Choroid plexus epithelial cell (primary cell): ENCODE measurements at places on chromosomes 1 and 21.

GRCh38 chr1:212608959-212609700 is 569 bp downstream of the ATF3 start:
- DNase-seq, result peak; percentile 53

GRCh38 chr1:11301601-11302000 is 28.6 kb downstream of the UBIAD1 start:
- no peak for DNase-seq

GRCh38 chr1:27960762-27961645 is 1.2 kb downstream of the XKR8 start:
- peak; percentile 32 for DNase-seq

DNA sequence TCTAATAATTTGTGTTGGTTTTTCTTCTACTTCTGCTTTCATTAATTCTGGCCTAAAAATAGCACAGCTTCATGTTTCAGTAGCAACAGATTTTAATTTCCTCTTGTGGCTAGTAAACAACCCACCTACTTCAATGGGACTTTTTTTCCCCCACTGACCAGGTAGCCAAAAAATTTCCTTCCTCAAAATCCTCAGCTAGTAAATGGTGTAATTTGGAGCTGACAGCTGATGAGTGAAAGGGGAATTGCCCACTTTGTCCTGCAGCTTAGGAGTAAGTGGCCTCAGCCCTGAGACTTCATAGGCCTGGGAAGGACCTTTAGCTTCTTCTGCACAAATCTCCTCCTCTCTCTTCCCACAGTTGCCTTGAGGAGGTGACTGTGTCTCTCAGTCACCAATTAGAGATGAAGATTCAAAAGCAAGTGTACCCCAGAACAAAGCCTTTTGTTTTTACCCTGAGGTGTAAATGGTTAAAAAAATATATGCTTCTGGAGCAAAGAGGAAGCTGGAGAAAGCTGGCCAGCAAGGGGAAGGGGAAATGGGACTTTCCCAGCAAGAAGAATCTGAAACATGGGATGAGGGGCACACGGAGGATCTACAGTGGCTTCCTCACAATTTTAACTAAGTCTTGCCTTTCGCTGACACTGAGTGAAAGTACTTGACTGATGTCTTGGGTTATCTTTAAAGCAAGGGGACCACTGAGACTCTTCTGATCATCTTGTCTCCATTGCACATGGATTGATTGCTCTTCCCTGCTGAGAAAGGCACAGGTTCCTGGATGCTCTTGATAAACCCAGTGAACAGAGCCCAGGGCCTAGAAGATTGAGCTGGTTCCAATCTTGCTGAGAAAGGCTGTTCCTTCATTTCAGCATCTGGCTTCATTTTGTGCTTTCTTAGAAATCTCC is 35.8 kb upstream of the VCAM1 start:
- DNase-seq, result no peak

GRCh38 chr1:40712997-40713396 is 21.5 kb downstream of the NFYC start:
- no peak for DNase-seq

- peak; percentile 52 for DNase-seq
These were observed 21.4 kb downstream of the SLC16A1 start for GRCh38 chr1:112934577-112934976.

DNA sequence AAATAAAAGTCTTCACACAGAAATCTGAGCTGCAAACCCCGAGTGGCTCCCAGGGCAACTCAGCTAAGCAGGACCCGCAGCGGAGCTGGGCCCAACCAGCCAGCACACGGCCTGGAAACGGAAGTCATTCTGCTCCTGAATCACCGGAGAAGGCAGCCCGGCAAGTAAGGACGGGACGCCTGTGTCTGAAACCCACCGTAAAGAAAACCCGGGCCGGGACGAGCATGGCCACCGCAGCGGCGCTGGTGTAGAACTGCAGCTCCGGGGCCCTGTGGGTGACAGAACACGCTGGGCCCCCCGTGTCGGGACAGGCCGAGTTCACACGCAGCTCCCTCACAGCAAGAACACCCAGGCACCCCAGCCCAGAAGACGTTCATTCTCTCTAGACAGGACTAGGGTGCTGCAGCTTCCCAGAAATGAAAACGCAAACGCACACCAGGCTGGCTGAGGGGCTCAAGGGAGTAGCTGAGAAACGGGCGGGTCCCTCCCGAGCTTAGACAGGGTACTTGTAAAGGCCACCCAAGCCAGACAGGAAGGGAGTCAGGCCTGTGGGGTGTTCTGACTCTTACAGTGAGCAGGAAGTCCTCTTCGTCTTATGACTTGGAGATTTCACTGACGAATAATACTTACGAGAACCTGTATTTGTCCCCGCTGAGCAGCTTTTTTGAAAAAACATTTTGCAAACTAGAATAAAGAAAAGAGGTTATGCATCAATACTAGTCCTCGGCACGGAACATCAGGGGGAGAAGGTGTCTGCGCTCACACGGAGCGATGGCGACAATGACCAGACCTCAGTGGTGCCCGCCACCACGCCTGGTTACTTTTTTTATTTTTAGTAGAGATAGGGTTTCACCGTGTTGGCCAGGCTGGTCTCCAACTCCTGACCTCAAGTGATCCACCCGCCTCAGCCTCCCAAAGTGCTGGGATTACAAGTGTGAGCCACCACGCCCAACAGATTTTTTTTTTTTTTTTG is 10.9 kb upstream of the CDK11B start:
- no peak for DNase-seq

GRCh38 chr21:43953021-43953420 is 59.1 kb upstream of the TRAPPC10 start:
- DNase-seq, result no peak

DNA sequence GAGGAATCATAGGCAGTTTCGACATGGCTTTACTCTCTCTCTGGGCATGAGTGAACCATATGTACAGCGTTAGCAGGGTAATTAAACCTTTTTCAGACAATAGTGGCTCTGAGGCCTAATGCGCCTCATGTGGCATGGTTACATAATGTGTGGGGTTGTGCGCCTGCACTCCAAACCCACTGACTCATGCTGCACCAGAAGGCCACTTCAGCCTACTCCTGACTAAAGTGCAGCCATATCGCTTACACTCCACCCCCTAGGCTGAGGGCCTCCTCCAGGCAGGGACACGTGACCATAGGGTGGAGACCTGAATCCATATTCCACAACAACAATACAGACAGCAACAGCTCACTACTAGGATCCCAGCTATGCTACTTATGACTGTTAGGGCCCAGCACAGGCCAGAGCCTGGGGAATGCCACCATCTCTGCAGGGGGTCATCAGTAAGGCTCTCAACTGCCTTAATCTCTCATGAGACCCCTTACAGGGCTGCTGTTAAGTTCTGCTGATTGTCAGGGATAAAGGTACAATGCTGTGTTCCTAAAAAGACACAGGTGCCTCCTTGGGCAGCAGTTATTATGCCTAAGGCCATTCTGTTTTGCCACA is 13.4 kb upstream of the ODF2L start:
- DNase-seq, result peak; percentile 24

- DNase-seq, result peak; percentile 7
These were observed 451.0 kb upstream of the RGS18 start for GRCh38 chr1:191707288-191707687.

GRCh38 chr1:208842451-208842850 is 598.3 kb upstream of the PLXNA2 start:
- no peak for DNase-seq

GRCh38 chr1:173302366-173302765 is 95.2 kb upstream of the TNFSF4 start:
- DNase-seq, result no peak

DNA sequence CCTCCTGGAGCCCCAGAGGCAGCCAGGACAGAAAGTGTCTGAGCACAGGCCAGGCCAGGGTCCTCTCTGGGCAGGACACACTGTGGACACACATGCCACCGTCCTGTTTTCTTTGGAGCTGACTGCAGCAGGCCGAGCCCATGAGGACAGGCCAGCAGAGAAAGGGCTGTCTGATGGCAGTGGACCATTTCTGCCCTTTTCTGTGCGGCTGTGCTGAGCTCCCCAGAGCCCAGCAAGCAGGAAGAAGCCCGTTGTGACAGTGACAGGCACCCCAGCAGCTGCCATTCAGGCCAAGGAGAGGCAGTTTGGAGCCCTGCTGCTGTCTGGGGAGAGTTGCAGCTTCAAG is 115.8 kb upstream of the ARHGEF16 start:
- DNase-seq, result no peak

- DNase-seq, result no peak
These were observed 88.5 kb downstream of the NPHP4 start for GRCh38 chr1:5903680-5904079.

DNA sequence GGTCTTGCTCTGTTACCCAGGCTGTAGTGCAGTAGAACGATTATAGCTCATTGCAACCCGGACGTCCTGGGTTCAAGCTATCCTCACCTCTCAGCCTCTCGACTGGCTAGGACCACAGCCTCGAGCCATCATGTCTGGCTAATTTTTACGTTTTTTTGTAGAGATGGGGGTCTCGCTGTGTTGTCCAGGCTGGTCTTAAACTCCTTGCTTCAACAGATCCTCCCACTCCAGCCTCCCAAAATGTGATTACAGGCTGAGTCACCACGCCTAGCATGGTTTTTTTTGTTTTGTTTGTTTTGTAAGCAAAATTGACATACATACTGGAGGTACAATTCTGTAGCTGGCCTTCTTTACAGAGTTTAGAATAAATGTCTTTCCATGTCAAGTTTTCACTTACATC is 994 bp upstream of the LAMTOR5 start:
- no peak for DNase-seq

GRCh38 chr21:33029975-33030461 is 4.3 kb downstream of the OLIG2 start:
- no peak for DNase-seq

GRCh38 chr1:147539122-147539575 is 2.2 kb upstream of the BCL9 start:
- DNase-seq, result peak; percentile 97

DNA sequence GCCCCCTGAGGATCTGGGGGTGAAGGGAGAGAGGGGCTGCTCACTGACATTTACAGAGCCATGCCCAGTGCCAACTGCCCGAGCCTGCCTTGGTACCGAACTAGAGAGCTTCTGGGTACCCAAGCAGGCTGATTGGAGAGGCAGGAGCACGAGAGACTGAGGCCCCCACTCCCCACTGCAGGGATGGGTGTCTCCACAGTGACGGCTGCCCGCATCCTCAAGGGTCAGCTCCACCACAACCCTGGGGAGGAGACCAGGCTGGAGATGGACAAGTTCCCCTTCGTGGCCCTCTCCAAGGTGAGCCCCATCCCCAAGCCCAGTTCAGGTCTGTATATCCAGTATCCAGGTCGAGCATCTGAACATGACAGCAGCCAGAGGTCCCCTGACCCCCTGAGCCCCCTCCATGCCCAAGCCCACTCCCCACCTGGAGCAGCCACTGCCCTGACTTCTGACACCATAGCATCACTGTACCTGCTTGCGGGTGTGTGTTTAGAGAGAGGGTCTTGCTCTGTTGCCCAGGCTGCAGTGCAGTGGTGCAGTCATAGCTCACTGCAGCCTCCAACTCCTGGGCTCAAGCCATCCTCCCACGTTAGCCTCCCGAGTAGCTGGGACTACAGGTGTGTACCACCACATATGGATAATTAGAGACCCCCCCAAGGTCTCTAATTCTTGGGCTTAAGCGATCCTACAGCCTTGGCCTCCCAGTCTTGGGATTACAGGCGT is 51.9 kb downstream of the ALPL start:
- no peak for DNase-seq

GRCh38 chr1:16111771-16112595 is 38.5 kb upstream of the FAM131C start:
- peak; percentile 79 for DNase-seq

DNA sequence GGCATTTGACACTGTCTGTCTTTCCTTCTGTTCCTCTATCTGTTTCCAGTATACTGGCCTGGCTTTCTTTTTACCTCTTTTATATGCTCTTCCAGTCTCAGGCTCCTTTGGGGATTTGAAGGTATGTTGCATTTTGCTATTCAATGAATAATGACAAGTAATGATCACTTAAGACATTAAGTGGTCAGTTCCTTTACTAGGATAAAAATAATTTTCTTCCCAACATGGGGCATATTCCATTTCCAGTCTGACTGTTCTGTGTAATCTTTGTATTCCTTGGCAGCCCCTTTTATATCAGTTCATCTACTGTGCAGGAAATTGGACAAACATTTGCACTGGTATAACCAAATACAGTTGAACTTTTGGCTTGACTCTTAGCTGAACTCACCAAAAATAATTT is 15.6 kb downstream of the METTL18 start:
- peak; percentile 7 for DNase-seq

DNA sequence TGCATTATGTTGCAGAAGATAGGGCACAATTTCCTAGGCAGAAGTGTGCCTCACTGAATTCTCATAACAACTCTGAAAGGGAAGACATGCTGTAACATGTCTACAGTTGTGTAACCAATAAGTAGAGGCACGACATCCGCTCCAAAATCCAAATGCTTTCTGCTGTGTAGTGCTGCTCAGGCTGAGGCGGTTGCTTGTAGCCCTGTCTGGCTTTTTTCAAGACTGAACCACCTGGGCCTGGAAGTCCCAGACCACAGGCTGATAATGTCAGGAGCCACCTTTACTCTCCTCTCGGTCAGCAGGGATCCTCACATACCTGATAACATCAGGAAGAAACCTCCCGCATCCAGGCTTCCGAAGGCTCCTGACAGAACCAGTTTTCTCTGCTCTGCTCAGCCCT is 10.9 kb downstream of the AKNAD1 start:
- no peak for DNase-seq

DNA sequence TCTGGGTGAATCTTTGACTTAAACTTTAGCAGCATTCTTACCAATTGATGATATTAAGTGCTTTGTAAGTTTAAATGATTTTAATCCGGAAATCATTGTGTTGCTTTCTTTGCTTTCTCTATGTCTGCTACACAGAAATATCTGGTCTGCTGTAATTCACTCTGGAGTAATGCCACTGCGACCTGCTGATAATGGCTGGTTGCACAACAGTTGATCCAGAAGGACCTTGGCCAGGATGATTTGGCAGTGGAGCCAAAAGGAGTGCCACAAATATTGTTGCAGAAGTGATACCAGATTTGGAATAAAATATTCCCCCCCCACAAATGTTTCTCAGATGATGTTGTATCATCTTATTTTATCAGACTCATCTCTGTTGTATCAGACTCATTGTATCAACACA is 2063.9 kb downstream of the MRPL39 start:
- no peak for DNase-seq

DNA sequence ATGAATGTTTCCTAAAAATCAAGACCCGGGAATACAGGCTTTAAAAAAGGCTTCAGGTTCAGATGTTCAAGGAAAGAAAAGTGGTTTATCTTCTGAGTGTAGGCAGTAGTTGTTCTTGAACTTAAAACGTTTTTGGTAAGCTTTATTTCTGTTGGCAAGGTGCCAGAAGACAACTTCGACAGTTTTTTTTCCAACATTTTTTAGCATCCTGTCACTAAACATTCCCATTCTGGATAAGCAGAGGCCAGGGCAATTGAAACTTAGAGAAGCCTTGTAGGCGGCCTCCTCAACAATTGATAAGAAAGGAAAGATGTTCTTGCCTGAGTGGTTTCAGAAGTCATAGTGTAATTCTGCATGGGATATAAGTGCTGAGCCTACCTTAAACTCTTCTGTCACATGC is 66.7 kb downstream of the PATJ start:
- DNase-seq, result peak; percentile 26
